Activated CD4-positive, alpha-beta T cell treated with anti-CD3 and anti-CD28 coated beads, Interleukin-2, amount 50 U/mL, for 4 hours (primary cell): ENCODE measurements at places on chromosomes 5 and 9.

- DNase-seq: no peak
Measured at GRCh38 chr5:38777111-38777510, 68.7 kb upstream of the OSMR start.

- DNase-seq: no peak
Measured at GRCh38 chr9:5698810-5699556, 70.1 kb downstream of the RIC1 start.

DNA sequence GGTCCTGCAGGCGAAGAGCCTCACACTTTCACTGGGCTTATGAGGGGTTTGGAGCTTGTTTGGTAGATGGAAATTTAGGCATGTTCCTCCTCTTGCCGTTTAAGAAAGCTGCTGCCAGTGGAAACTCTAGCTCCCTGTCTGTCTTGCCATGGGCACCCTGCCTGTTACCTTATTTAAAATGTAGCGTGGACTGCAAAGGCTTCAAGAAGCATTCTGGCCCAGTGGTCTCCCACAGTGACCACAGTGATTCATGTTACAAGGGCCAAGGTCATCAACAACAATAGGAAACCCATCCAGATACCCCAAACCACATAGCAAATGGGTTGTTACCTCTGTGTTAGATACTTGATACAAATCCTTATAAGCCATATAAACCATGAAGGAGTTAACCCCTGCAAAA, 96.6 kb downstream of the DPYSL3 start:
- DNase-seq: no peak

- no peak for DNase-seq
Measured at GRCh38 chr5:67063791-67064190, 132.8 kb downstream of the CD180 start.

GRCh38 chr5:88938488-88938887, 55.5 kb upstream of the MEF2C start:
- DNase-seq: no peak

DNA sequence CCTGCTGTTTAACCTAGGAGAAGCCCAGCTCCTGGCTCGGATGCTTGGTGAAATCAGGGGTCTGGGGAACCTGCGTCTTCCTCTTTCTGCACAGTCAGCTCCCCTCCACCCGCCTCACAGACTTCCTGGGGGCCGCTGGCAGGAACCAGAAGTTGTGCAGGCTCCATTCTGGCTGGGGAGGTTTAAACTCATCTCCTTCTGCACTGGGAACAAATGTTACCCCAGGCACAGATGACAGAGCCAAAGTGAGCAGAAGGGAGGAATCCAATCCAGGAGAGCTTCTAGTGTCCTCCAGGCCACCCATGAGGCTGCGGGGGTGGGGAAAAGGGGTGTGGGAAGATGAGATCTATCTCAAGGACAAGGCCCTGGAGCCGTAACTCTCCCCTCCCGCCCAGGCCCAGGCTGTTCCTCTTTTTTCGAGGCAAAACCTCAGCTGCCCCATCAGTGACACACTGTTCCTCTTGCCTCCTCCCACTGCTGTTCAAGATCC, 31.2 kb downstream of the KCNMB1 start:
- DNase-seq: no peak

DNA sequence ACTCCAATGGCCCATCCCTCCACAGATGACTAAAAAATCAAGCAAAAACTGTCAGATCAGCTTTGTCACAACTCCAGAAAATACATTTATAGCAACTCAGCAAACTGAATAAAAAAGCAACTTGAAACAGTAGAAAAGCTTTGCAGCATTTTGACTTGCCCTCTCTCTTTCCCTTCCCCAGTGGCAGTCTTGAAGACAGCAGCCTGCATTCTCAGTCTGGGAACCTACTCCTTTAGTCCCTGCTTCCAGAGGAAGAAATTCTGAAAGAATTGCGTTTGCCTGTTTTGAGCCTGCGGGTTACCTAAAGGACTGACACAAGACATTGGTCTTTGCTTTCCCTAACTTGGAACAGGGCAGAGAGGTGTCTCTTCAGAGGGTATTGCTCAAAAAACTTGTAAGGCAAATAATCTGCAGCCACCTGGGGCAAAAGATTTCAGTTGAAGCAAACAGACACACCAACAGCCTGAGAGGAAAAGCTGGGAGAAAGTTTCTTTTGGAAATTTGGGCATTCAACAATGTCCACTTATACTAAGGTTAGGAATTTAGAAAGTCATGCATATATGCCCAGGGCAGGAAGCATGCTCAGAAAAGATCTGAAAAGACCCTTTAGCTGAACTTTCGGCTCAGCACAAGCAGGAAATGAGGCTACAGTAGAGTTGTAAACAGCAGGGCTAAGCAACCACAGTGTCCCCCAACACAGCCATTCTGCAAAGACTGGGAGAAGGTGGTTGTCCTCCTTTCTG, 15.2 kb upstream of the SLC35D2 start:
- DNase-seq: no peak

GRCh38 chr9:37466037-37466709, 923 bp upstream of the ZBTB5 start:
- no peak for DNase-seq

- no peak for DNase-seq
Measured at GRCh38 chr9:134170532-134171315, 6.4 kb upstream of the RNU6ATAC start.
